ENCODE measurements at places on chromosomes 6 and 20. TPM values are rescaled to one million over a fixed set of nuclear protein-coding genes. Genes with fewer than 3 reads are reported as not detected.

Gene TPD52L1
- total RNA-seq = 0.40 TPM

GRCh38 chr20:8640461-8640860 lies 428.4 kb upstream of the PLCB4 start:
- H3K4me3 ChIP-seq = no peak overlapping the region
- no peak overlapping the region for H3K27ac ChIP-seq
- DNase-seq = no peak
- H3K4me1 ChIP-seq = no peaks in the 10 kb centered on the region
- H3K36me3 ChIP-seq = no peaks in the 10 kb centered on the region

DNA sequence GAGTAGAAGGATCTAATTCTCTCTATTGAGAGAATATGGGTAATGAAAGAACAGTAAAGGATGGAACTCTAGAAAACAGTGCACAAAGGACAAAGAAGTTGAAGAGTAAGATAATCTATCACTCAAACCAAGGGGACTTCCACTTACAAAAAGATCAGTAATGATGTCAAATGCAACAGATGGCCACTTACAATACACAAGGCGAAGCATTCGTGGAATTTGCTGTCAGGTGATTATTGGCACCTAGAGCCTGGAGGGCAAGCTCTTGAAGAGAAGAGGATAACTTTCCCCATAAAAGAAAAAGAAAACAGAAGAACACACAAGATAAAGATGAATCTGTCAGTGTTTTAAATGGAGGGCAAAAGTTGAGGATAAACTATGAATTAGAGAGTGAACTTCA lies 256.0 kb upstream of the TCF21 start:
- no peak for DNase-seq
- H3K27ac ChIP-seq = no peak overlapping the region
- no peaks in the 10 kb centered on the region for H3K36me3 ChIP-seq
- H3K27me3 ChIP-seq = peaks cover 8% of the 10 kb centered on the region
- H3K4me1 ChIP-seq = no peaks in the 10 kb centered on the region

- H3K4me3 ChIP-seq = no peak overlapping the region
- peak; percentile 56 for DNase-seq
- no peaks in the 10 kb centered on the region for H3K27me3 ChIP-seq
- H3K36me3 ChIP-seq = peaks cover 5% of the 10 kb centered on the region
- H3K4me1 ChIP-seq = peaks cover 6% of the 10 kb centered on the region
- H3K27ac ChIP-seq = no peak overlapping the region
Observed at GRCh38 chr20:47205577-47206123, 150.8 kb downstream of the ZMYND8 start.
